ENCODE measurements at places on chromosomes 4 and X.

GRCh38 chrX:39047174-39047573 is 245.9 kb downstream of the MID1IP1 start:
- DNase-seq: no peak

DNA sequence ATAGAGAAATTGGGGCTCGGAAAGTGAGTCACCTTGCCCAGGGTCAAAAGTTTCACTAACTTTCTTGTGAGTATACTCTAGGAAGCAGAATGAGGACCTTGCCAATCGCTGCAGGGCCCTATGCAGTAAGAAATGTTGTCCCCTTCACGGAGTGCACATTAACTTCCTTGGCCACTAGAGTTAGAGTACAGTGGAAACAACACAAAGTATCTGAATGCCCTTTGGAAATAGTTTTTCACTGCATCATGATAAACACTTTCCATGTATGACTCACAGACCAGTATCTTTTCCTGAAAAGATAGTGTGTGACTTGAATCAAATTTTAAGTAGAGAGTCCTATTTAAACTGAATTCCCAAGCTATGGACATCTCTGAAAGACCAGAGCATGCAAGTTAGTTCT is 45.5 kb upstream of the STK26 start:
- no peak for DNase-seq

GRCh38 chrX:153766871-153767673 is 3.0 kb downstream of the PLXNB3 start:
- no peak for DNase-seq

DNA sequence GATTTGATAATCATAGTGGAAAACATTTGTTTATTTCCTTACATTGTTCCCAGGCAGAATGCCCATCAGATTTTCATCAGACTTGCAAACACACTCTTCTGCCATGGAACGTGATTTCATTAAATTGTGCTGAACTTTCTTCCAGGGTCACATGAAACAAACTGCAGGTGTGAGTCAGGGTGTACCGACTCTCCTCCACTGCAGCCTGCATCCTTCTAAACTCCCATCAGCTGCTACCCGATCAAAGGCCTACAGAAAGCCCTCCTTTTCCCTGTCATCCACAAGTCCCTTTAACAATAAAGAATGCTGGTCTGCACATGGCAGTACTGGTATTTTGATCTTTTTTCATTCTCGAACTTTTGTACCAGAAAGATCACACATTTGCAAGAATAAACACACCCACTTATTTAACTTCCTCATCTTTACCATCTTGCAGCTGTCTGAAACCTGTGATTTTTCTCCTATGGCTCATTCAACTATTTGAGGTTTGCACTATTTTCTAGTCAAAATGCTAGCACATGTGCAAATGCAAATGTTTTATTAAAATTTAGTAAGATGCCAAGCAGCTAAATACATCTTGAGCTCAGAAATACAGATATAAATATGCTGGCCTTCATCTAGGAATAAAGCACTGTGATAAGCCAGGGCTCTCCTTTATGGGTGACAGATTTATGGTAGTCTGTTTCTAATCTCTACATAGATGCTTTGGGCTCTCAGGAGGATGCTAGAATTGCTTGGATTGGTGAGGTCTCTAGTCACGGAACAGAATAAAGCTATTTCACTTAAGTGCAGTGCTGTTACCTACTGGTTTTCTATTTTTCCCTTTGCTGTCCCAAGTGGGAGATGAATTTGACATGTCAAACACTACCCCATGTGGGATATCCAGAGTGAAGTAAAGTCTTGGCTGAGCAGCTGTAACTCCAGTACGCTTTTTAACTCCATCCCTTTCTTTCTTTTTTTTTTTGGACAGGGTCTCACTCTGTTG is 25.8 kb upstream of the ARHGAP24 start:
- DNase-seq: no peak

DNA sequence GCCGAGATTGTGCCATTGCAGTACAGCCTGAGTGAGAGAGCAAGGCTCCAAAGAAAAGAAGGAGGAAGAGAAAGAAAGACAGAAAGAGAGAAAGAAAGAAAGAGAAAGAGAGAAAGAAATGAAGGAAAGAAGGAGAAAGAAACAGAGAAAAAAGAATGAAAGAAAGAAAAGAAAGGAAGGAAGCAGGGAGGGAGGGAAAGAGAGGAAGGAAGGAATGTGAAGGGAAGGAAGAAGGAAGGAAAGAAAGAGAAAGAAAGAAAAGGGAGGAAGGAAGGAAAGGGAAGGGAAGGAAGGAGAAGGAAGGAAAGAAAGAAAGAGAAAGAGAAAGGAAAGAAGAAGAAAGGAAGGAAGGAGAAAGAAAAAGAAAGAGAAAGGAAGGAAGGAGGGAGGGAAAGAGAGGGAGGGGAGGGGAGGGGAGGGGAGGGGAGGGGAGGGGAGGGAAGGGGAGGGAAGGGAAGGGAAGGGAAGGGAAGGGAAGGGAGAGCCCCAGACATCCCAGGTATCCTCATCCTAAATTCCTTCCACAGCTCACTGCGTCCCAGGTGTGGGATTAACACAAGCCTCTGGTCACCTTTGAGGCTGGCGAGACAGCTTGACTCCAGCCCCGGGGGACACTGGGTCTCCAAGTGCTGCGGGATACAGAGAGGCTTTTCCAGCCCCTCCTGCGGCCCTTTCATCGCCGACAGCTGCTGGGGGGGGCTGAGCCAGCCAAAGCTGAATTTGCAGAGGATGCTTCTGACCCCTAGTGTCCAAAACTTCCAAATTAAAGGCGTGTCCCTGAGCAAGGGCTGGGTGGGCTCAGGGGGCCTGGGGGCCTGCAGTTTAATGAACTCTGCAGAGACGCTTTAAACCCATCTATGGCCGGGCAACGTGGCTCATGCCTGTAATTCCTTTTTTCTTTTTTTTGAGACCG is 24.2 kb upstream of the CSF2RA start:
- no peak for DNase-seq

DNA sequence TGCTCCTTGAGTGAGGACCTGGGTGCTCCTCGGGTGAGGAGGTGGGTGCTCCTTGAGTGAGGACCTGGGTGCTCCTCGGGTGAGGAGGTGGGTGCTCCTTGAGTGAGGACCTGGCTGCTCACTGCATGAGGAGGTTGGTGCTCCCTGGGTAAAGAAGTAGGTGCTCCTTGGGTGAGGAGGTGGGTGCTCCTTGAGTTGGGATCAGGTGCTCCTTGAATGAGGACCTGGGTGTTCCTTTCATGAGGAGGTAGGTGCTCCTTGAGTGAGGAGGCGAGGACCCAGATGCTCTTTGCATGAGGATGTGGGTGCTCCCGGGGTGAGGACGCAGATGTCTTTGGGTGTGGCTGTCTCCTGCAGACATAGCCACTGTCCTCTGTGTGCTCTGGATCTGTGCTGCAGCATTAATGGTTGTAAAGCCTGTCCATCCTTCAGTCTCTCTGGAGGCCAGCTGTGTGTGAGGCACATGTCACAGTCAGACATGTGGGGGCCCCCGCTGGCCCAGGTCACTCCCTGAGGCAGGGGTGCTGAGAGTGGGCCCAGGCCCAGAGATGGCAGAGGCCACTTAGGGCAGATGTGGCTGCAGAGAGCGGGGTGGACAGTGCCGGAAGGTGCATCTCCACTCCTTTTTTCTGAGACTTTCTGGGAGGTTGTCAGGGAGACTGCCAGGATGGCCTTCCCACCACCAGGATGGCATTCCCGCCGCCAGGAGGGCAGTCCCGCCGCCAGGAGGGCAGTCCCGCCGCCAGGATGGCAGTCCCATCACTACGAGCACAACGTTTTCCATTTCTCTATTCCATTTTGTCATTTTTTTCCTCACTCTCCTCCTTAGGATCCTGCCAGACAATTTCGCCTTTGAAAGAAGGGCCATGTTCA is 101.8 kb downstream of the HMX1 start:
- DNase-seq: no peak

DNA sequence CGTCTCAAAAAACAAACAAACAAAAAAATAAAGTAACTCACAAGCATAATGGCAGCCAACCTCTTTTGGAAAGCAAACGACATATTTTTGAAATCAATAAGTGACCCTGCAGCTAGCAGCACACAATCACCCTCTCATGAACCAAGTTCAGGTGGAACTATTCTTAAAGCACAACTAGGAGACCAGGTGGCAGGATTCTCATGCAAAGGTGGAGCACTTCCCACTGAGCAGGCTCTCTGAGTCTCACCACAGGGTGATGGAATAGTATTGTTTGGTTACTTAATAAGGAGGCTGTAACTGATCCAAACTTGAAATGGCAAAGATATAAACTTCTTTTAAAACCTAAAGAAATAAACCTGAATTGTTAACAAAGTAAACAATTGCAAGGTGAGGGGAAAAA is 1293.1 kb downstream of the PCDH19 start:
- DNase-seq: no peak

DNA sequence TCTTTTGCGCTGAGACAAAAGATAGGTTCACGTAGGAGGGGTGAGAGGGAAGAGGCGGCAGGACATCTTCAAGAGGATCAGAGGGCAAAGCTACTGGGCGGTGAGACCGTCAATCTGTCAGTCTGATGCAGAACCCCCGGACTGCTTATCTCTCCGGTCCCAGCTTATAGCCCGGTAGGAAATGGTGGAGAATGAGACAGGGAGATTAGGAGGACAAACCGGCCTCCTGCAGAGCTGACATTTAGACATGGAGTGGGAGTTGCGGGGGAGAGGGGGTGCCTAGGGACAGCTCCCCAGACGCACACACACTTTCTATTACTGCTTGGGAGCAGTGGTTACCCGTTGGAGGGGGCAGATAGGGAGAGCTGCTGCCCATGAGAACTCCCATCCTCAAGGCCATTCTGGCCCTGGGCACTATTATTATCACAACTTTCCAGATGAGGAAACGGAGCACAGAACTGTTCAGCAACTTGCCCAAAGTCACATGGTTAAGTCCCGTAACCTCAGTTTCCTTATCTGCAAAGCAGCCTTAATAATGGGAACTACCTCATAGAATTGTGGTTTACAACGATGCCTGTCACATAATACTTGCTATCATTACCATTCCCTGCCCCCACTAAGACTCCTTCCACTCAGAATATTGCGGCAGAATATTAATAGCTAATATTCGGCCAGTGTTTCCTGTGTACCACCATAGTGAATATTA is 1.1 kb upstream of the HDAC6 start:
- DNase-seq: no peak

DNA sequence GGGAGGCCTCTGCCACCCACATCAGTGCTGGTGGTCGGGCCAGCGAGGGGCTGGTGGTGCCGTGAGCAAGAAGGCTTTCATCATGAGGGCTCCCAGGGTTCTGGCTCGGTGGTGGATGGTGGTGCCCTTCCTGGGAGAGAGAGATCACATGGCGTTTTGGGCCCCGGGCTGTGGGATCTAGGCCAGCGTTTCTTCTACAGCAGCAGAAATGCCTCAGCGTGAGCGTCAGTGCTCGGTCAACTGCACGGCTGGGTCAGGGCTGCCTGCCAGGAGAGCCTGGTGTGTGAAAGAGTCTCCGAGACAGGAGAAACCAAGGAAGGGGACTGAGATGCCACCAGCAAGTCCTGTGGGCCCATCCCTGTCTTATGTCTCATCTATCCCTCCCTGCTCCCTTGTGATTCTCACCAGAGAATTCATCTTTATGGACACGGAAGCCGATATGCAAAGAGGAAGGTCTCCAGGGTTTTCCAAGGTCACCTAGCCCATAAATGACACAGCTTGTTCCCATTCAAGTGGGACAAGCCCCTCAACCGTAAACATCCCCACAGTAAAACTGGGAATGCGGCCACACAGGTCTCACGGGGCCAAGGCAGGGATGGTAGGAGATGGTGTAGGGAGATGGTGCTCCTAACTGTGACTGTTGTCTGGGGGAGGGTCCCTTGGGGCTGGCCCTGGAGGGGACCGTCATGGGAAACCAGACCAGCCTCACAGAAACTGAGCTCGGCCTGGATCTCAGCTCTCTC is 99.2 kb downstream of the SORCS2 start:
- DNase-seq: no peak

DNA sequence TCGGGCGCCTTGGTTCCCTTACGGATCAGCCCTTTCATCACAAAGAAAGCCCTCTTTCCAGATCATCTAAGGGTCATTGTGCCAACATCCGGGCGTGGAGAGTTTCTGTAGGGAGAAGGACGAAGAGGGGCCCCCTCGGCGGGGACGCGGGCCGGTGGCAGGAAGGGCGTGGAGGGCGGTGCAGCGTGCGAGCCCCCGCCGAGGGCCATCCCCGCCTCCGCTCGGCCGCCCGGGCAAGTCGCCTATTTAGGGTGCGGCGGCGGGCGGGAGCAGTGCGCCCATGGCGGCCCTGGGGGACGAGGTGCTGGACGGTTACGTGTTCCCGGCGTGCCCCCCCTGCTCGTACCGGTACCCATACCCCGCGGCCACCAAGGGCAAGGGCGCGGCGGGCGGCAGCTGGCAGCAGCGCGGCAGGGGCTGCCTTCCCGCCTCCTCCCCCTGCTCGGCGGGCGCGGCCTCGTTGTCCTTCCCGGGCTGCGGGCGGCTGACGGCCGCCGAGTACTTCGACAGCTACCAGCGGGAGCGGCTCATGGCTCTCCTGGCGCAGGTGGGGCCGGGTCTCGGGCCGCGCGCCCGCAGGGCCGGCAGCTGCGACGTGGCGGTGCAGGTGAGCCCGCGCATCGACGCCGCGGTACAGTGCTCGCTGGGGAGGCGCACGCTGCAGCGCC is at the start of gene ZAR1:
ZAR1 (plus strand) TSS at position 241 of the 668 bp plus-strand sequence; CDS start at position 281, 40 bp downstream.
- no peak for DNase-seq

GRCh38 chr4:16677001-16677944 is 221.2 kb downstream of the LDB2 start:
- DNase-seq: no peak

DNA sequence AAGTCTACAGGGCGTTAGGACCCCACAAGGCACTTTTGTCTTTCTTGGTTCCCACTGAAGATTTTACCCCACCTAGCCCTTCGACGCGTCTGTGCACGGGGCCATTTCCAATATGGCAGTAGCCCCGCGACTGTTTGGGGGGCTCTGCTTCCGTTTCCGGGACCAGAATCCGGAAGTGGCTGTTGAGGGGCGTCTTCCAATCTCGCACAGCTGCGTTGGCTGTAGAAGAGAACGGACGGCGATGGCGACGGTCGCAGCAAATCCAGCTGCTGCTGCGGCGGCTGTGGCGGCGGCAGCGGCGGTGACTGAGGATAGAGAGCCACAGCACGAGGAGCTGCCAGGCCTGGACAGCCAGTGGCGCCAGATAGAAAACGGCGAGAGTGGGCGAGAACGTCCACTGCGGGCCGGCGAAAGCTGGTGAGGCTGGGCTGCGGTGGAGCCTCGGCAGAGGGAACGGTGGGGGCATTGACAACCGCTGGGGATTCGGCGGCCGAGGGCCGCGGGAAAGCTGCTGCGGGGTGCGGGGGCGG is at the start of gene USP11:
USP11 (plus strand) TSS at position 207 of the 530 bp plus-strand sequence; CDS start at position 242, 35 bp downstream.
- peak; percentile 73 for DNase-seq

- no peak for DNase-seq
These were observed 179.4 kb downstream of the RBM46 start for GRCh38 chr4:154960476-154960875.

- no peak for DNase-seq
These were observed 781.4 kb upstream of the INTU start for GRCh38 chr4:126851391-126851790.

DNA sequence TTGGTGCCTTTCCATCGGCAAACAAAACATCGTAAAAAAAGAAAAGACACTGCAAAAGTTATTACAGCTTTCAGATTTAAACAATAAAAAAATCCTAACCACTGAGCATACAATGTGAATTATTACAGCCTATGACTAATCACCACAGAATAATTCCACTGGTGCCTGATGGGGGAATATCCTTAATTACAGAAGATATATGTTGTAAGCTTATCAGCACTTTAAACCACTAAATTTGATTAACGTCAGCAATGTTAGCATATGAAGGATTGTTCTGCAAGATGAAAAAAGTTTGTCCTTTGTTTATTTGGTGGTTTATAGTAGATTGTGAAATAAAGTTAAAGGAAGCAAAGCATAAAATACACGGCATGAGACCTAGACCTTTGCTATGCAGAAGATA is 210.2 kb upstream of the ADAMTS3 start:
- no peak for DNase-seq

- peak; percentile 21 for DNase-seq
These were observed 13.3 kb upstream of the IL3RA start for GRCh38 chrX:1323315-1323714.

Data from T-cell (primary cell).